ENCODE measurements at places on chromosomes 5 and 9. TPM values are rescaled to one million over a fixed set of nuclear protein-coding genes. Genes with fewer than 3 reads are reported as not detected.

MELK gene
- total RNA-seq, result 4.0 TPM

GRCh38 chr5:158920736-158921135 is 179.0 kb downstream of the EBF1 start:
- DNase-seq, result no peak

ERAP2 gene
- 16.7 TPM for total RNA-seq

GABRA6 gene
- total RNA-seq, result not detected

FOXD4L4 gene
- not detected for total RNA-seq

DNA sequence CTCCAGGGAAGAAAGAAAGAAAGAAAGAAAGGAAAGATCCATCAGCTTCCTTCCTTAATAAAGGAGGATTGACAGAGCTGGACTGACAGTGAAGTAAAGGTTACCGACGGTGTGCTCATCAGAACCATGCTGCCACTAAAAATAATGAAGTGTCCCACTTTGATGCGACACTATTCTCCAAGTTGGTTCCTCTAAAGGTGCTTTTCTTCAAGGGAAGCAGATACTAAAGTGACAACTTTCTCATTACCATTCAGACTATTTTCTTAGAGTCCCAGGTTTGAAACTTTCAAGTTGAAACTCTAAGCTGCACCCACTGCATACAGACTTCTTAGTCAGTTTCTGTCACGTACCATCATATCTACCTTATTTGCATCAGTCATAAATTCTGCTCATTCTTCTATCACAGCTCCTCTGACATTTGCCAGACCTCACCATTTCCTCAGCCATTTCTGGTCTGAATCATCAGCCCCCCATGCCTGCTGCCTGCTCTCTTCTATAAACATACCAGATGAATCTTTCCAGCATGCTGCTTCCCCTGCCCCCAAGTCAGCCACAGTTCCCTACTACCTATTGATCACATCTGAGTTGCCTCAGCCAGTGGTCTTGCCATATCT is 177.6 kb downstream of the DEPDC1B start:
- DNase-seq, result no peak

- DNase-seq, result no peak
These were observed 71.2 kb upstream of the GLIS3 start for GRCh38 chr9:4371108-4371507.

- peak; percentile 69 for DNase-seq
These were observed 46.9 kb upstream of the SYNPO start for GRCh38 chr5:150593593-150593992.

GRXCR2 gene
- total RNA-seq, result not detected

- no peak for DNase-seq
These were observed 213.7 kb downstream of the DRD1 start for GRCh38 chr5:175230299-175230698.

DNA sequence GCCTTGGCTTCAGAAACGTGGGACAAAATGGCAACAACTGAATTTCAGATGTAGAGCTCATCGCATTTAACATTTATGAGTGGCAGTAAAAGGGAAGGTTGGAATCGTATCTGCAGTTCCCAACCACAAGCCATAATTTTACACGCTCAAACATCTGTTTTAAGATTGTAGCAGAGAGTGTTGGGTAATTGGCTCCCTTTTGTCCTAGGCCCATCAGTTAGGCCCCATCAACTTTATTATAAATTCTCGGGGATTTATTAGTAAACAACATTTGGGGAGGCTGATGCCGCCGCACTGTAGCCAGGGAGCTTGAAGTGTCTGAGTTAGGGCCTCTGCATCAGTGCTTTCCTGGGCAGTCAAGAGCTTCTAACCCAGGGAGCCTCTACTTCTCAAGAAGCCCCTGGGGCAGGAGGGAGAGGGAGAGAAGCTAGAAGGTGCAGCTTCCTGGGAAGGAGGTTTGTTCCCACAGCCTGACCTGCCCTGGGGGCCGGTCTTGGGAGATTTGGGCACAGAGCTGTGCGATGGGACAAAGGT is 66.2 kb downstream of the HSPA4 start:
- no peak for DNase-seq

PCDHB4 gene
- total RNA-seq, result 0.45 TPM

- no peak for DNase-seq
These were observed 249.4 kb downstream of the ADAMTSL1 start for GRCh38 chr9:18723366-18723765.

DNA sequence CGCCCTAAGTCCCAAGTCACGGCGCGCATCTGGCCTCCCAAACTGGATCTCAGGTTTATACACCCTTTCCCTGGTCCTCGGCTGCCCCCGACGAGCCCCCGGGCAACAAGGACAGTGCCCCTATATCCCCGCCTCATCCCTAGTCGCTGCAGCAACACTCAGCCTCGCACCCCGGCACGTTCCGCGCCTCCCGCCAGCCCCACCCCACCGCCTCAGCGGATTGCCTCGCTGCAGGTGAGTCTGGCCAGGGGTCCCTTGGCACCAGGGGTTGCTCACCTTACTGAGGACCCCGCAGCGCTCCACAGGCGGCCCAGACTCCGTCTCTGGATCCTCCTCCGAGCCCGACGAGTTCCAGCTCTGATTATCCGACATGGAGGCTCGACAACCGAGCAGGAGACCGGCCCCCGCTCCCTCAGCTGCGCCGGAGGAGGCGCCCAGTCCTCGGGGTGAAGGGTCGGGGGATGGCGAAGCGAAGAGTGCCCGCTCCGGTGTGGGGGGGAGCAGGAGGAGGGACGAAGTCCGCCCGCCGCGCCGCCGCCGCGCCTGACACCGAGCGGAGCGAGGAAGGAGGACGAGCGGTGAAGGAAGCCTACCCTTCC is 494 bp downstream of the CERT1 start:
- peak; percentile 83 for DNase-seq

PIK3R1 gene
- 45.2 TPM for total RNA-seq

DNA sequence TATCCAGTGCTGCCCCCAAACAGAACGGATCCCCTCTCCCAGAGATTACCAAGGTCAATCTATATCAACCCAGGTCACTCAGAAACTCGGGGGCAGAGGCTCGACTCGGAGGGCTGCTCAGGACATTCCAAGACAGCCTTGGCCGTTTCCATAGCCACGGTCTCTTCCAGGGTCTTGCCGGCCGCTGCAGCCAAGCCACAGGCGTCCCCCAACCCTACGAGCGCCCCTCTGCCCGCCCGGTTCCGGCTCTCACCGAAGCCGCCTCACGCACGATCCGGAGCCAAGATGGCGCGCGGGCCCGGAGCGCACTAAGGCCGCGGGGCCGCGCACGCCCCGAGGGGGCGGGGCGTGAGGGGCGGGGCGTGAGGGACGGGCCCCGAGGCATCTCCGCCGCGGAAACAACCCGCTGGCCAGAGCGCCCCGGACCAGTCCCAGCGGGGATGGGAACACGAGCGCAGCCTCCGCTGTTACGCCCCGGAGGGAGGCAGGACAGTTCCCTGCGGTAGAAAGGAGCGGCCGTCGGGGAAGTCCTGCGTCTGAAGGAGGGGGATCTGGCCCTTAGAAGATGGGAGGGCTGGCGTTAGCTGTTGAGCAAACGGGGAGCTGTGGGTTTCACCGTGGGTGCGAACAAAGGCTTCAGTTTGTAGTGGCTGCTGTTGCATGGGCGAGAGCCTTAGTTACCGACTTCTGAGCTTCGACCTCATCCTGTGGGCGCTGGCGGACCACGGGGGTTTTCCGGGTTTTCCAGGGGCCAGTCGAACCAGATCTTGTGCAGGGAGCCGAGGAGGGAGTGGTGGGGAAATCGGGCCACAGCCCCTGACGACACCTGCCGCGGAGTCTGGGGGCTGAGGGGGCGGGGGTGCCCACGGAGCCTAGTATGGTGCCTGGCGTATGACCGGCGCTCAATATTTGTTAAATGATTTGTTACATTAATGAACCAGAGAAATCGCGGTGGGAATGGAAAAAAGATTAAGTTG is at the start of gene RPP25L:
TSS of gene RPP25L (minus strand) at position 287 of the 977 bp plus-strand sequence. CDS start 801 bp downstream, outside the sequence.
- DNase-seq, result peak; percentile 91

All from stomach (tissue), 19 donors.